ENCODE measurements at places on chromosomes 2 and 18.

DNA sequence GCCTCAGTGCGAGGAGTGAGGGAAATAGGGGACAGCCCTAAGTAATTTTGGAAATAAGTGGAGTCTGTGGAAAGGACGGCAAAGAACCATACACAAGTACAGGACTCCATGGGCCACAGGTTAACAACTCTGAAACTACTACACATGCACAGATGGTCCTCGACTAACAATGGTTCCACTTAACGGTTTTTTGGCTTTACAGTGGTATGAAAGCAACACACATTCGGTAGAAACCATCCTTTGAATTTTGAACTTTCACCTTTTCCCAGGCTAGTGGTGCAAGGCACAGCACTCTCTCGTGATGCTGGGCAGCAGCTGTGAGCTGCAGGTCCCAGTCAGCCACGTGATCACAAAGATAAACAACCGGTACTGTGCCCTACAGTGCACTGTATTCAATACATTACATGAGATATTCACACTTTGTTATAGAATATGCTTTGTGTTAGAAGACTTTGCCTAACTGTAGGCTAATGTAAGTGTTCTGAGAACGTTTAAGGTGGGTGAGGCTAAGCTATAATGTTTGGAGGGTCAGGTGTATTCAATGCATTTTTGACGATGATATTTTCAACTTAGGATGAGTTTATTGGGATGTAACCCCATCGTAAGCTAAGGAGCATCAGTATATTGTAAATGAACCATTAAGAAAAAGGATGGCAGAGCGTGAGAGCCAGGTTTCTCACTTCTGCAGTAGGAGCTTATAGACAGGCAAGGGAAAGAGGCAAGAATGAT is 44.6 kb downstream of the TBC1D8 start:
- DNase-seq, result no peak

- no peak for DNase-seq
These were observed 28.6 kb upstream of the MAP2 start for GRCh38 chr2:209395229-209395628.

DNA sequence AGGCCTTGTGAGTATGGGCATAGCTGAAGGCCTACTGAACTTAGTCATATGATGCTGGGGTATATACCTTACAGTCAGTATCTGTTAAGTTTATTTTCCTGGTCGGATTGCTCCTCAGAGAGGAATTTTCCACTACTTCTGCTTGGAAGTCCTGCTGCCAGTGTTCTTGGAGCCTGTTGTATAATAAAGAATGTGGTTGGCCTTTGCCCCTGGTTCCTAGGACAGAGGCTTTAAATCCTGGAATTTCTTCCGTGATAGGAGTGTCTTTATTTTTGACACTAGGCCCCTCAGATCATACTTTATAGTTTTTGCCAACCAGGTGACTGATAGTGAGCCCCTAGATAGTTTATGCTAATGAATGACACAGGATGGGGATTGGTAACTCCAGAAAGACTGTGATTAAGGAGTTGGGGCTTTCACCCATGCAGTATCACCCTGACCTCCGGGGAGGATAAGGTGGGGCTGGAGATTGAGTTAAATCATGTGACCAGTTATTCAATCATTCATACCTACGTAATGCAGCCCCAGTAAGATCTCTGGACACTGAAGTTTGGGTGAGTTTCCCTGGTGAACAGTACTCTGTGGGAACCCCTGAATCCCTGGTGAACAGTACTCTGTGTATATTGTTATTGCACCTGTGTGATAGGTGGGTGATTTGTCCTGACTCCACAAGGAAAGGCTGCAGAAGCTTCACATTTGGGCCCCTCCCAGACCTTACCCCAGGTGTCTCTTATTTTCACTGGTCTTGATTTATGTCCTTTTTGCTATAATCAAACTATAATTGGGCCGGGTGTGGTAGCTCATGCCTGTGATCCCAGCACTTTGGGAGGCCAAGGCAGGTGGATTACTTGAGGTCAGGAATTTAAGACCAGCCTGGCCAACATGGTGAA is 56.9 kb downstream of the COMMD1 start:
- DNase-seq, result no peak

- no peak for DNase-seq
These were observed 103.1 kb upstream of the ARHGAP28 start for GRCh38 chr18:6626457-6626856.
